ENCODE measurements at places on chromosomes 1 and 21. TPM values are rescaled to one million over a fixed set of nuclear protein-coding genes. Genes with fewer than 3 reads are reported as not detected.
A peak's percentile ranks its signal among the peaks of the same experiment; 100 is the strongest.

DNA sequence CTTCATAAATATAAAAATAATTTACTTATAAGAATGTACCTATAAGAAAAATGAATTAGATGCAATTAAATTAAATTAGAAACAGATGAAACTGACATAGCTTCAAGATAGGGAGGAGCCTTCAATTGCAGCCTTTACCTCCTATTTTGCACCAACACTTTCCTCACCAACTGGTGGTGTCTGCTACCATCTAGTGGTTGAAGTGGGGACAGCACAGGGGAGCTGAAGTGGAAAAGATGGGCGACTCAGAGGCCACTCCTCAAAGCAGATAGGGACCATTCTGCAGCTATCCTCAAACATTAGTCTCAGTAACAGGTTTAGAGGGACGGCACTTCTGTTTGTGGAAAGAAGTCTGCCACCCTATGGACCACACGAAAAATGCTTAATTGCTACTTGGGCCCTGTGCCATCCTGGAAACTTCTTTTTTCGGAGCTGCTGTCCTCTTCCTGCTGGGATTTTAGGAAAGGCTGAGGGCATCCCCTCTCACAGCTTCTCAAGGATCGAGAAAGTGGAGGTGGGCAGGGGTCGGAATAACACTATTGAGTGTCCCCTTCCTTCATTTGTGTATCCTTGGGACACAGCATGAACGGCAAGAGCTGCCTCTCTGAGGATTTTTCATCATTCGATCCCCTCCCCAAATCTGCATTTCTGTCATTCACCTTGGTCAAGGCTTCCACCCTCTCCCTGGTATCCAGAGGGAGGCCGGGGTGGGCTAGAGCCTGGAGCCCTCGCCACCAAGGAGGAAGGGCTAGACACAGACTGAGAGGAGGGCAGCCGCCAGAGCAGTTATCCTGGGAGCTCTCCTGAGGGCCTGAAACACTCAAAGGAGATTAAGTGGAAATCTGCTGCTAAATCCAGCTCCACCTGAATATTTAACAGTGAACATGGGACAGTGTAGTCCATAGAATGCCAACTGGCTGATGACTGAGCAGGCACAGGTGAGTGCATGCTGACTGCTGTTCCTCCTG is 9.6 kb downstream of the PROK1 start:
- H3K4me3 ChIP-seq: no peak overlapping the region
- DNase-seq: peak; percentile 89
- H3K27me3 ChIP-seq: peaks cover 9% of the 10 kb centered on the region

- H3K4me1 ChIP-seq: peaks cover 5% of the 10 kb centered on the region
- no peaks in the 10 kb centered on the region for H3K36me3 ChIP-seq
- no peak overlapping the region for H3K4me3 ChIP-seq
- peaks cover 7% of the 10 kb centered on the region for H3K27me3 ChIP-seq
- DNase-seq: no peak
Measured at GRCh38 chr1:204126956-204127355, 24.9 kb downstream of the ETNK2 start.

- H3K27ac ChIP-seq: no peak overlapping the region
- no peak for DNase-seq
- H3K36me3 ChIP-seq: no peaks in the 10 kb centered on the region
- peaks cover 25% of the 10 kb centered on the region for H3K4me1 ChIP-seq
- no peak overlapping the region for H3K4me3 ChIP-seq
Measured at GRCh38 chr1:37090671-37091070, 56.4 kb upstream of the GRIK3 start.

GRCh38 chr1:68047659-68048026 is 2.8 kb downstream of the DIRAS3 start:
- DNase-seq: no peak
- H3K27ac ChIP-seq: no peak overlapping the region
- H3K27me3 ChIP-seq: peaks cover 2% of the 10 kb centered on the region
- H3K4me3 ChIP-seq: no peak overlapping the region
- no peaks in the 10 kb centered on the region for H3K36me3 ChIP-seq

DNA sequence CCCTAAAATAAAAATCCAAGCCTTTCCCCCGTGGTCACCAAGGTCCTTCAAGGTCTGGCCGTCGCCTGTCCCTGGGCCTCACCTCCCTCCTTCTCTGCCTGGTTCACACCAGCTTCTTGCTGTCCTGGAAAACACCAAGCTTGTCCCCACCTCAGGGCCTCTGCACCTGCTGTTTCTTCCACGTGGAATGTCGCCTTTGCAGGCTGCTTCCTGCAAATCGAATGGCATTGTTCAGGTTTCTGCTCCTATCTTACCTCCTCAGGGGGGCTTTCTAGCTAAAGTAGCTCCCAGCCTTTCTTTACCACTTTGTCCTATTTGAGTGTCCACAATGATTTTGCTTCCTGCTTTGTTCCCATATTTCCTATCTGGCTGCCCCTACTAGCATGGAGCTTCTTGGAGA is 3.3 kb upstream of the CASZ1 start:
- H3K4me1 ChIP-seq: peaks cover 2% of the 10 kb centered on the region
- DNase-seq: no peak
- peaks cover 10% of the 10 kb centered on the region for H3K27me3 ChIP-seq

DNA sequence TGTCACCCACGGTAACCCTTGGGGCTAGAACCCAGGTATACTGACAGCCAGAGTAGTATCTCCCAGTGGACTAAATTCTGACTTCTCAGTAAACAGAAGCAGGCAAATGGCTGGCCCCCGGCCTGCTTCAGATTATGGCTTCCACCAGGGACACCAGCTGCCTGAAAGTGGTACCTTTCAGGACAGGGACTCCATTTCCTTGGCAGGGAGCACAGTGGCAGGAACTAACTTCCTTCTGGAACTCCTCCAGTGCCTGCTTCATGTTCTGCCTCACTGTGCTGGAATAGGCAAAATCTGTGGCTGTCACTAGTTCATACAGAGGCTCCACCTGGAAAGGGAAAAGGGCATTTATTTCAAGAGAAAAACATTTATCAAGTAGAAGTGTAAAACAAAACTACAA is 32.7 kb downstream of the C8B start:
- DNase-seq: no peak
- H3K27me3 ChIP-seq: peaks cover 15% of the 10 kb centered on the region
- peaks cover 23% of the 10 kb centered on the region for H3K4me1 ChIP-seq
- H3K27ac ChIP-seq: no peak overlapping the region

Gene ZNF648
- total RNA-seq: not detected

Gene KCNK1
- not detected for total RNA-seq

Gene KMO
- not detected for total RNA-seq

Gene DRAXIN
- 111 TPM for total RNA-seq

Gene TLR5
- not detected for total RNA-seq

Gene MANEAL
- 112 TPM for total RNA-seq

Gene YOD1
- 7.9 TPM for total RNA-seq

Gene ARHGEF10L
- total RNA-seq: 89.8 TPM

Gene CYP4A22
- total RNA-seq: 0.17 TPM
